Ascending aorta (tissue), 2 donors: ENCODE measurements at places on chromosomes 7 and 10. TPM values are rescaled to one million over a fixed set of nuclear protein-coding genes. Genes with fewer than 3 reads are reported as not detected.

PAX4 gene
- total RNA-seq = not detected

- no peak for DNase-seq
These were observed 657.8 kb upstream of the PHF14 start for GRCh38 chr7:10315881-10316280.

- DNase-seq = no peak
These were observed 23.9 kb downstream of the ESYT2 start for GRCh38 chr7:158805414-158805813.

- peak; percentile 79 for DNase-seq
These were observed 202.8 kb downstream of the BAMBI start for GRCh38 chr10:28879875-28880682.

GRCh38 chr7:117876761-117877160, 3.5 kb upstream of the CTTNBP2 start:
- no peak for DNase-seq

- DNase-seq = no peak
These were observed 256.9 kb upstream of the FZD1 start for GRCh38 chr7:91007371-91007770.

- DNase-seq = no peak
These were observed 4.8 kb upstream of the PTPN12 start for GRCh38 chr7:77532247-77532646.

- DNase-seq = no peak
These were observed 63.3 kb downstream of the MRC1 start for GRCh38 chr10:17872191-17873091.

DNA sequence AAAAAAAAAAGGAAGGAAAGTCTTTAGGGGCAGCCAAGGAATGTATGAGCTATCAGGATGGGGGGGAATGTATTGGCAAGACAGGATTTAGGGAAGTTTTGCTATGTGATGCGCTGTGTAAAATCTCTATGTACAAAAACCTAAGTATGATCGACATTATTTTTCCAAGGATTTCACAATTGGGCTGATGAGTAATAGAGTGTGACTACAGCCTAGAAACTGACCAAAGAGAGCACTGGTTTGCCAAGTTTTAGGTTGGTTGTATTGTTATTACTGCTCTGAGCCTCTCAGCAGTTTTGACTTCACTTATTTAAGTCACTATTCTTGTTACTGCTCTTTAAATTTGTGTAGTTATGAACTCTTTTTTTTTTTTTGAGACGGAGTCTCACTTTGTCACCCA, 107.3 kb downstream of the NRCAM start:
- DNase-seq = no peak

DNA sequence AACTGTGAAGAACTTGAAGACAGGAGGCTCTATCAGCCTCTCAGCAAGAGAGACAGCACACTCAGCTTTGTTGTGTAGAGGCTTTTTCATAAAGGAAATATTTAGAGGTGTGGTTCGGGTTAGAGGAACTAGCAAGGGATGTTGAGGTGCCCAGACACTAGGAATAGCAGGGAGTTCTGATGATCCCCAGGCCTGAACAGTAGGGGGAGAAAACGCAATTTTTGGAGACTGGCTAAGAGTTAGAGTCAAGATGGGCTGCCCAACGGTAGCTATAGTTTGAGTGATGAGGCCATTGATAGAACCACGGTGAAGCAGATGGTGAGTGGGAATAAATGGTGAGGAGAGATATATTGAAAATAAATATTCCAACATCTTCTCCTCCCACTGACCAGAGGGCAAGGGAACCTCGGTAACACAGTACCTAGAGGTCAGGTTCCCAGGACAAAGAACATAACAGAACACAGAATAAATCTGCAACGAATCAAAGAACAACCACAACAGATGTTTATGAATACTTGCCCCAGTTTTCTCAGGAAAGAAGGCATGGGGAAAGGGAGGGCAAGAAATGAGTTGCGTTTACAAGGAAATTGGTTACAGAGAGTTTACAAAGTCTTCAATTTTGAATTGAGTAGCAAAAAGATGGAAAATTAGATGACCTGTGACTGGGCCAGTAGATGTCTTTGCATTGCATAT, 24.2 kb upstream of the BPGM start:
- no peak for DNase-seq
